Upper lobe of right lung (tissue), 1 donor: ENCODE measurements at places on chromosomes 2 and 18. TPM values are rescaled to one million over a fixed set of nuclear protein-coding genes. Genes with fewer than 3 reads are reported as not detected.

MTA3 gene
- total RNA-seq = 34.3 TPM

- H3K27me3 ChIP-seq = no peaks in the 10 kb centered on the region
- no peaks in the 10 kb centered on the region for H3K4me1 ChIP-seq
- no peak overlapping the region for H3K27ac ChIP-seq
Measured at GRCh38 chr18:57759650-57760049, 43.5 kb downstream of the ATP8B1 start.

DNA sequence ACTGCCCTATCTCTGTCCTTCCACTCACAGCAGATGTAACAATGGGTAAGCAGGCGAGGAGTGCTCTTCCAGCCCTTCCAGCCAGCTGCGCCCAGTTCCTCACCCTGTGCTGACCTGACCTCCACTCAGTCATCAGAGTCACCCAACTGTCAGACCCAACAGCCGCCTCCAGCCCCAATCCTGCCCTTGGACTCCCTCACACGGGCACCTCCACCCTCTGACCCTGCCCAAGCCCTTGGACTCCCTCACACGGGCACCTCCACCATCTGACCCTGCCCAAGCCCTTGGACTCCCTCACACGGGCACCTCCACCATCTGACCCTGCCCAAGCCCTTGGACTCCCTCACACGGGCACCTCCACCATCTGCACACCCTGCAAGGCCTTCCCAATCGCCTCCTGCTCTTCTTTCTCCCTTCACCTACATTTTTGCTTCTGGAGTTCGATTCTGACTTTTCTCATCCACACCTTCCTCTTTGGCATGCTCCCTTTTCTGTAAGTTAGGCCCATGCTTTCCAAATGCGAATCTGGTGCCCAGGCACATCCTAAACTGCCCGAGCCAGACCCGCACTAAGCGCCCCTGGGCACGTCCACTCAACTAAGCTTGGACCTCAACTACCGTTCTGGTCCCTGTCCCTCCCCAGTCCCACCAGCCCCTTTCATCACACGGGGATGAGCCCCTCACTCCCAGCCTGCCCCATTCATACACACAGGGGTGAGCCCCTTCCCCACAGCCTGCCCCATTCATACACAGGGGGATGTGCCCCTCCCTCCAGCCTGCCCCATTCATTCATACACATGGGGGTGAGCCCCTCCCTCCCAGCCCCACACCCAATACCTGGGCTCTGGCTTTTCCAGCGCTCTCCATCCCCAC is 15.9 kb downstream of the EIPR1 start:
- no peaks in the 10 kb centered on the region for H3K4me1 ChIP-seq
- no peaks in the 10 kb centered on the region for H3K27me3 ChIP-seq

- no peaks in the 10 kb centered on the region for H3K27me3 ChIP-seq
- no peak for DNase-seq
- H3K36me3 ChIP-seq = no peaks in the 10 kb centered on the region
- H3K4me1 ChIP-seq = no peaks in the 10 kb centered on the region
Measured at GRCh38 chr2:30764021-30764800, 43.0 kb downstream of the CAPN13 start.

GRCh38 chr2:168694866-168695265 is 107.6 kb upstream of the NOSTRIN start:
- no peak overlapping the region for H3K27ac ChIP-seq
- no peak for DNase-seq
- H3K4me1 ChIP-seq = no peaks in the 10 kb centered on the region

DNA sequence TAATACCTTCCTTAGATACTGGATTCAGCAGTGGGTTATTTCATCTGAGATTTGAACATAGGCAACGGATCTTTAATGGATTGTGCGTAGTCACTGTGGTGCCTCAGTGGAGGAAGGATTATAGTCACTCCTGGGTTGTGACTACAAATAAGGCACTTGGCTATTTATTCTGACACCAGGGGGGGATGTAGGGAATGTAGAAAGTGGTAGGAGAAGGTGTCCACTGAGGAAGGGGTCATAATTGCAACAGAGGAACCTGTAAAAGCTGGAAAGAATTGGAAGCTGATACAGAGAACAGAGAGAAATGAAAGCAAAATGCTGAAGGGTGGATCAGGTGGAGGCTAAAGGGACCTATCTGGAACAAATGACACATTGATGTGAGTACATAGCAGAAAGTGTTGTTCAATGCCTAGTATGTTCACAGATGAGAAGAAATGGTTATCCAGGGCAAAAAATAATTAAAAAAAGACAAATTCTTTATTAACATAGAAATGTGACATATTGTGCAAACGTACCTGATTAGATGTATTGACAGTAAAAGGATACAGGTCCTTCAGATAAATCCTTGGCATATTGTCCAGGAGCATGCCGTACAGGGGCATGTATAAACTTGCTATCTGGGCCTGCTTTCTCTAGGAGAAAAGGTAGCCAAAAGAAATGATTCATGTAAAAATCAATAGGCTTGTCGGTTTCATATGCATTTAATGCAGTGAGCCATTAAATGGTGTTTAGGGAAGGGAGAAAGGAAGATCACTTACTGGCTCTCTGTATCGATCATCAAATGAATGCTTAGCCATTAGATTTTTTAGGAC is 91.2 kb upstream of the CCDC195 start:
- H3K36me3 ChIP-seq = peaks cover 23% of the 10 kb centered on the region
- no peaks in the 10 kb centered on the region for H3K4me1 ChIP-seq
- H3K27ac ChIP-seq = no peak overlapping the region
- DNase-seq = no peak
- H3K4me3 ChIP-seq = no peak overlapping the region
- no peaks in the 10 kb centered on the region for H3K27me3 ChIP-seq

C1GALT1C1L gene
- total RNA-seq = 0.35 TPM

- no peak overlapping the region for H3K27ac ChIP-seq
- H3K4me1 ChIP-seq = no peaks in the 10 kb centered on the region
- no peaks in the 10 kb centered on the region for H3K36me3 ChIP-seq
- H3K4me3 ChIP-seq = no peak overlapping the region
Measured at GRCh38 chr18:36211612-36212065, 24.3 kb downstream of the MOCOS start.

SCN9A gene
- 10.5 TPM for total RNA-seq

GRCh38 chr2:43057742-43058725 is 168.4 kb downstream of the ZFP36L2 start:
- no peaks in the 10 kb centered on the region for H3K27me3 ChIP-seq
- no peak overlapping the region for H3K4me3 ChIP-seq
- H3K36me3 ChIP-seq = no peaks in the 10 kb centered on the region
- H3K4me1 ChIP-seq = peaks cover 16% of the 10 kb centered on the region
- H3K27ac ChIP-seq = no peak overlapping the region
- no peak for DNase-seq

GRCh38 chr2:31888550-31888949 is 122.3 kb downstream of the MEMO1 start:
- no peaks in the 10 kb centered on the region for H3K4me1 ChIP-seq
- H3K4me3 ChIP-seq = no peak overlapping the region

NT5C1B gene
- total RNA-seq = not detected

- H3K36me3 ChIP-seq = no peaks in the 10 kb centered on the region
- H3K27me3 ChIP-seq = no peaks in the 10 kb centered on the region
- DNase-seq = no peak
- H3K4me3 ChIP-seq = no peak overlapping the region
- no peak overlapping the region for H3K27ac ChIP-seq
Measured at GRCh38 chr18:72830109-72830508, 37.7 kb downstream of the NETO1 start.

XIRP2 gene
- 0.14 TPM for total RNA-seq

COL3A1 gene
- 188 TPM for total RNA-seq

GRCh38 chr2:1150724-1151511 is 200.3 kb downstream of the SNTG2 start:
- H3K27ac ChIP-seq = no peak overlapping the region
- no peak overlapping the region for H3K4me3 ChIP-seq
- DNase-seq = no peak
- no peaks in the 10 kb centered on the region for H3K27me3 ChIP-seq
- no peaks in the 10 kb centered on the region for H3K36me3 ChIP-seq
- no peaks in the 10 kb centered on the region for H3K4me1 ChIP-seq

DNA sequence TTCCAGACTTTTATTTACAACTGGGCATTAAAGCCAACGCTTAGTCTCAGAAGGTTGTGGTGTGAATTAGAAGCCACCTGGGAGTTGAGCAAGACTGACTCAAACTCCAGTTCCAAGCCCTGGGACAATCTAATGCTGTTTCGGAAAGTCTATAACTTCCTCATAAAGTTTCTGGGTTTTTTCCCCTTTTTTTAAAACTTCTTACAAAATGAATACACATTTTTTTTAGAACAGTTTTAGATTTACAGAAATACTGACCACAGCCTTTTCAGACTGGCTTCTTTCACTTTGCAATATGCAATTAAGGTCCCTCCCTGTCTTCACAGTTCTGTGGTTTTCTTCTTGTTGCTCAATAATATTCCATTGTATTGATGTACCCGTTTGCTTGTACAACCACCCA is 115.9 kb upstream of the TWIST2 start:
- H3K27ac ChIP-seq = no peak overlapping the region
- no peaks in the 10 kb centered on the region for H3K36me3 ChIP-seq
- no peaks in the 10 kb centered on the region for H3K27me3 ChIP-seq
- peaks cover 12% of the 10 kb centered on the region for H3K4me1 ChIP-seq

PJVK gene
- 2.3 TPM for total RNA-seq

SERPINB12 gene
- not detected for total RNA-seq

BCL2 gene
- 17.3 TPM for total RNA-seq

DNA sequence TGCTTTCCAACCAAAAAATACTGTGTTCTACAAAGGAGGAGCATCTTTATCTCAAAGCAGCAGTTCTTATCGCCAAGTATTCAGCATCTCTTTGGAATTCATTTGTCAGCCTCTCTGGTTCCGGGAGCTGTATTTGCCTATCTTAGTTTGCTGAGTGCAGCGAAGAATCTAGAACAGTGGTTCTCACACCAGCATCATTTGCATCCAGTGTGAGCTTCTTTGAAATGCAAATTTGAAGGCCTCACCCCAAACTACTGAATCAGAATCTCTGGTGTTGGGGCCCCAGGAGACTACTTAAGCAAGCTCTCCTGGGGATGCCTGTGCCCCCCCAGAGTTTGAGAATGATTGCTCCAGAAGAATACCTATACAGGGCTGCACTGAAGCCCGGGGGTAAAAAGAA is 1.5 kb upstream of the PTPN2 start:
- no peak for DNase-seq
- no peaks in the 10 kb centered on the region for H3K27me3 ChIP-seq
- H3K27ac ChIP-seq = no peak overlapping the region
- no peak overlapping the region for H3K4me3 ChIP-seq
- no peaks in the 10 kb centered on the region for H3K36me3 ChIP-seq

GRCh38 chr2:37665043-37665442 is 6.4 kb downstream of the CDC42EP3 start:
- H3K36me3 ChIP-seq = peaks cover 15% of the 10 kb centered on the region
- DNase-seq = no peak
- no peaks in the 10 kb centered on the region for H3K27me3 ChIP-seq
- no peak overlapping the region for H3K27ac ChIP-seq
- H3K4me1 ChIP-seq = peaks cover 88% of the 10 kb centered on the region
- H3K4me3 ChIP-seq = no peak overlapping the region

FRZB gene
- 14.0 TPM for total RNA-seq

RNU2-63P gene
- not detected for total RNA-seq

DNA sequence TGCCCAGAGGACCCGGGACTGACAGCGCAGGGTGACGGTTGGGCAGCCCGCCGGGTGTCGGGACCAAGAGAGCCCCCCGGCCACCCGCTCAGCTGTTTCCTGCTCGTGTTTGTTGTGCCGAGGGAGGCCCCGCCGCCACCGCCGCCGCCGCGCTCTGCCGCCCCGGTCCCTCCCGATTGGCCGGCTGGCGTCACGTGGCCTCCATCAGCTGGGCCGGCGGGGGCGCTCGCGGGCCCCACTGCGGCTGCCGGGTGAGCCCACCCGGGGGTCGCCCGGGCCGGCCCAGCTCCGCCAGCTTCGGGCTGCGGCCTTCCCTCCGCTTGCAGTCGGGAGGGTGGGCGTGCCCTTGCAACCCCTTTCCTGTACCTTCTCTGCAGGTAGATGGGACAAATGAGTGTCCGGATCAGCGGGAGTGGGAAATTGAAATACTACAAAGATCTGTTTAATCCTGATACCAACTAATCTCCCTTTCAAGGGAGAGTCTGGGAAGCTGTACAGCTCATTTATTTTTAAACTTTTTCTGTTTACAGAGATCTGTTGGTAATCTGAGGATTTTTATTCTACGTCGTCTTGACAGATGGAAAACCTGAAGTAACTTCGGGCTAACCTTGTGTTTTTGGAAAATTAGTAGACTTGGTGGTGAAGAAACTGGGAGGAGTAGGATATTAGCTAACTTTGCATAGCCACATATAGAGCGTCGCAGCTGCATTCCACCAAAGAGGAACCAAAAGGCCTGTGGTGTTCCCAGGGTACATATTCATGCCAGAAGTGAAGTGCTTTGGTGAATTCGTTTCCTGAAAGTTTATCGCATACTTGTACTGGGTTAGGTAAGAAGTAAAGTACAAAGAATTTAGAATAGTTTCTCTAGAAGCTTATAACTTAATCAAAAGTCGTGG is 1.2 kb downstream of the YPEL5 start:
- H3K4me1 ChIP-seq = peaks cover 44% of the 10 kb centered on the region
- peak overlapping the region; percentile 96 for H3K4me3 ChIP-seq

CFAP210 gene
- not detected for total RNA-seq

DNA sequence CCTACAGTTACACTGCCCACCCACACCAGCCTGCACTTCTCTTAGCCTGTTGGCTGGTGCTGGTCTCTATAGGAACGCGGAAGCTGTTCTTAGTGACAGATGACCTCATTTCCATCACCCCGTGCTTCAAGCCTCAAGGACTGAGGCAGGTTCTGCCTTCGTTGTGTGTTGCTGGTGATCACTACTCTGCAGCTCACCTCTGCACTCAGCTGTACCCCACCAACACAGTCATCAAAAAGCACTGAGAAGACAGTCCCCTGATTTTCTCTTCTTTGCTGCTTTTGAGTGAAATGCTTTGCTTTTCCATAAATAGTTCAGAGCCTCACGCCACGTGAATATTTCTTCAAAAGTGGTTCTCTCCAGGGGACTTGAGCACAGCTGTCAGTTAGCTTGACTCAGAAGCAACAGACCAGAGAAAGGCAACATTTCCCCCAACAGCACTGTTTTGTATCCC is 225.7 kb upstream of the CCDC150 start:
- no peak for DNase-seq
- no peak overlapping the region for H3K27ac ChIP-seq
- H3K4me1 ChIP-seq = no peaks in the 10 kb centered on the region
- H3K4me3 ChIP-seq = no peak overlapping the region
- no peaks in the 10 kb centered on the region for H3K27me3 ChIP-seq
